SK-N-MC (cell line): ENCODE measurements at places on chromosomes 7 and 10.

DNA sequence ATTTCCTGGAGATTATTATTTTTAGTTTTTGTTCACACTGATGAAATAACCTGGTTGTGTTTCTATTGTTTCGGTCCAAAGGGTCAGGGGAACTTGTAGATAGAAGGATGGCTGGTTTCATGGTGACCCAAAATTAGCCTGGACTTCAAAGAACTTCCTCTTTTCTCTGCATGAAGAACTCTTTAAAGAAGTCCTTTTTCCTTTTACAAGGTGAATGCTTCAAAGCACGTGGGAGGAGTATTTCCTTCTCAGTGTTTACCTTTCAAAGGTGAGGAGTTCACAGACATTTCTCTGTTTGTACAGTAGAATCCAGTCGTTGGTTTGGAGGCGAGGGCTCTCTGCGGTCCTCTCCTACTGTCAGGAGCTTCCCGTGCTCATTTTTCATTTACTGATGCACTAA, 561.7 kb downstream of the GATA3 start:
- no peak for DNase-seq

GRCh38 chr10:83539528-83540308, 599.6 kb upstream of the GHITM start:
- no peak for DNase-seq

DNA sequence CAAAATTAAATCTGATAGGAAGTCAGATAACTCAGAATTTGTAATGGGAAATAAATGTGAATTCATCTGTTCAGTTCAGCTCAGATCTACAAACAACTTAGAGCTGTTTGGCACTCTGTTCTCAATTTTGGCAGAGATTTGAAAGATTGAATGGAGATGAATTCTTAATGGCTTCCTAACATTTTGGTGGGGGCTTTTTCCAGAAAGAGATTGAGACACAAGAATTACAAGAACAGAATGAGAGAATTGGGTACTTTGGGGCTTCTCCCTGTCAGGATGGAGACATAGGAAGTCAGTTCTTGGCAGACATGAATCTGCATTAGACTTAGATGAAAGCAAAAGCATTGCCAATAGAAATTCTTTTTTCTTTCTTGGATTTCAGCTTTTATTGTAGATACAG, 39.0 kb upstream of the PTPRZ1 start:
- DNase-seq = no peak

GRCh38 chr7:155713384-155713783, 68.9 kb downstream of the RBM33 start:
- no peak for DNase-seq
